Epithelial cell of proximal tubule (primary cell): ENCODE measurements at places on chromosomes 16 and 17.

DNA sequence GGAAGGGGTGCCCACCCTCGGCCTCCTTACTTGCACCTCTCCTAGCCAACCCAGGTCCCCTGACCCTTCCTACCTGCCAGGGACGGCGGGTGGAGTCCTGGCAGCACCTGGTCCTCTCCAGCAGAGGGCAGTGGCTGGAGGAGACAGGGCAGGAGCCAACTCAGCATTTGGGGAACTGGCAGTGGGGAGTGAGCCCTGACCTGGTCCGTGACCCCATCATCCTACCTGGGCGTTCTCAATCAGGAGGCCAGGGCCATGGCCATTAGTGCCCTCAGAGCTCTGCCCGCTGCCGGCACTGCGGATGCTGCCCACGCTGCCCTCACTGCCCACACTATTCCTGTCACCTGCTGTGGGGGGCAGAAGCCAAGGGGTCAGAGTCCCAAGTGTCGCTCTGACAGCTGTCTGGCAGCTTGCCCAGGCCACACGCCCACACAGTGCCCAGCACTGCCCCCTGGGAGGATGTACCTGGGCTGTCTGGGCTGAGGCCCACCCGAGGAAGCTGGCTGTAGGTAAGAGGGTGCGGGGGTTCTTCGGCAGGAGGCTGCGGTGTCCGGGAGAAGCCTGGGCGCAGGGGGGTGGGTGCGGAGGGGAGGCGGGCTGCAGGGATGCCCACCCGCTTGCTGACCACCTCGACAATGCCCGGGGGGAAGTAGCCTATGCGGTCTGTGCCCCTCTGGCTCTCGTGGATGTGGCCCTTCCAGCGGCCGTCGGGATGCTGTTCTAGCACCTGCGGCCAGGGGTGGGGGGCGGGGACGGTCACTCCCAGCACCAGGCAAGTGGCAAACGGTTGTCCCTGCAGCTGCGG lies 10.8 kb downstream of the CASKIN2 start:
- no peak for DNase-seq

GRCh38 chr17:50127697-50128361 lies 2.1 kb downstream of the SAMD14 start:
- no peak for DNase-seq

DNA sequence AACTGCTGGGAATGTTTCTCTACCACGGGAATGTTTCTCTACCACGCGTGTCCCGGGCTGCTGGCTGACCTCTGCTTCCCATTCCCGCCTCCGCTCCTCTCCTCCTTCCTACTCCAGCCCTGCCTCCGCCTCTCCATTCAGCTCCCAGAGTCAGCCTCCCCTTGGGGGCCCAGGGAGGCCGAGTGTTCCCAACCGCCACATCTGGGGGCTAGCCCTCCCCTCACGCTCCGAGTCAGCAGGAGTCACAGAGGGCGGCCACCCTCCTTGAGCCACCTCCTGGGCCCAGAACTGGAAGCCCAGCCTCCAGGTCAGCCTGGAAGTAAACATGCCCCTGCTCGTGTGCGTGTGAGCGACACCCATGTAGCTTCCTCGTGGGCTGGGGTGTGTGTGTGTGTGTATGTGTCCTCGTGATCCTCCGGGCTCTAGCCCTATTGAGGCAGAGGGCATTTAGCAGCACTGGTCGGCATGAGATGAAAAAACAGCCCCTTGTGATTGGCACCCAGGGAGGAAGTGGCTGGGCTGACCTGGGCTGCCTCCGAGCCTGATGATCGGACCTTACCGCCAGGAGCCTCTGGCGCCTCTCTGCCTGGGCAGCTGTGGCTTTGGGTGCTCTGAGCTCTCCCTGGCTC lies 7.3 kb downstream of the CYGB start:
- no peak for DNase-seq

DNA sequence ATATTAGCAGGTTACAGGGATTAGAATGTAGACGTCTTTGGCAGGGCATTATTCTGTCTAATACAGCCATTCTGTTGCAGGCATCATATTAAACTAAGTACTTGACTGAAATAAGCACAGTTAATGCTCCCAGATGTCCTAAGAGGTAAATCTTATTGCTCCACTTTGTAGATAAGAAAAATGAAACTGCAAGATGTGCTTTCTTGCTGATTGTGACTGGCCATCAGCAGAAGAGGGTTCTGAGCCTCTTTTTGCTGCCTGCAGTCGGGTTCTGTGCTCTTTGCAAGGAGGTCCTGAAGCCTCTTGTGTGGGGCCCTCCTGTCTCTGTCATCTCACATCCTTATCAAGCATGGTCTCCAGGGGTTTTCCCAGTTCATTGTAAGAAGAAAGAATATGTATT lies 167.1 kb downstream of the KCNJ2 start:
- no peak for DNase-seq

GRCh38 chr17:77096570-77097214 lies 44.1 kb upstream of the SEC14L1 start:
- DNase-seq = no peak

- DNase-seq = no peak
Observed at GRCh38 chr17:1003633-1003971, 6.7 kb downstream of the TIMM22 start.
